ENCODE measurements at places on chromosomes 2 and 18. TPM values are rescaled to one million over a fixed set of nuclear protein-coding genes. Genes with fewer than 3 reads are reported as not detected.

DNA sequence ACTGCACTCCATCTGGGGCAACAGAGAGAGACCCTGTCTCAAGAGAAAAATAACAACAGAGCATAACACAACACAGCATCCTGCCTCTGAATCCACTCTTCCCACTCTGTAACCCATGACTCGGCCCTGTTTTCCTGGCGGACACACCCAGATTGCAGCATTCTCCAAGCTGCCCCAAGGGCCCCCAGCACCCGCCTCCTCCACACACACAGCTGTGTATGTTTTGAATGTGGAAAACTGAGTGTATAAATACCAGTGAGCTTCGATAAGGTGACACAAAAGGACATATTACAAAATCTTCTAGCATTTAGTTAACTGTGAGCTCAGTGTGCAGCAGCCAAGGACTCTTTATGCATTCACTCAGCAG lies 13.0 kb downstream of the IMPA2 start:
- H3K4me3 ChIP-seq: no peak overlapping the region
- no peak for DNase-seq
- H3K27ac ChIP-seq: no peak overlapping the region
- no peaks in the 10 kb centered on the region for H3K36me3 ChIP-seq
- peaks cover 23% of the 10 kb centered on the region for H3K4me1 ChIP-seq

DNA sequence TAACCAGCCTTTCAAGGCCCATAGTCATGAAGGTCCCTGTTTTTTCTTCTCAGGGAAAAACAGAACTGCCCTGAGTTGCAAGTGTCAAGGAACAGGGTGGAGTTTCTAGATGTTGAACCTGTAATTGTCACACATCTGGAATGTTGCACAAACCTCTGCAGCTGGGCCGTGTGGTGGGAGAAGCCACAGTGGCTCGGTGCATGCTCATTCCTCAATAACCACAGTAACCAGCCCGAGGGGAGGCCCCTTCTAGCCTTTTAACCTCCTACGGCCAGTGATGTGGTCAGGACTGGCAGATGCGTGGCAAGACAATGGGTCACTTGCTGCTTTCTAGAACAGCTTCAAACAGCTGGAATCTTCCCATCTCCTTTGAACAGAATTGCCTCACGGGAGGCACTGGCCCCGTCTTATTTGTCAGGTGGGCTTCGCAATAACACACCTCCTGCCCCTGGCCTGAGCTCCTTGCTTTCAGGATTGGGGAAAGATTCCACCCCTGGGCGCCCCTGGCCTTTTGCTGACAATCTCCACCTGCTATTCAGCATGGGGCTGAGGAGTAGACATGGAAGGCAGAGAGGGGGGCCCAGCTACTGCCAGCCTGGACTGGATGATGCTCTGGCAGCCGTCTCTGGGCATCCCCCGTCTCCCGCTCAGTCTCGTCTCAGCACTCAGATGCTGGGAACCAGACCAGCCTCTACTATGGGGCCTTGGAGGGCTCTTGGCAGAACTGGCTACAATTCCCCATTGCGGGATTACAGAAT lies 102.9 kb downstream of the KLHL29 start:
- H3K4me3 ChIP-seq: no peak overlapping the region
- no peaks in the 10 kb centered on the region for H3K36me3 ChIP-seq
- no peak overlapping the region for H3K27ac ChIP-seq
- peaks cover 44% of the 10 kb centered on the region for H3K4me1 ChIP-seq
- peak; percentile 61 for DNase-seq

The NT5DC4 gene
- total RNA-seq: not detected

GRCh38 chr2:145080426-145080825 lies 560.5 kb upstream of the ZEB2 start:
- peaks cover 2% of the 10 kb centered on the region for H3K27me3 ChIP-seq
- H3K4me3 ChIP-seq: no peak overlapping the region
- DNase-seq: no peak
- H3K27ac ChIP-seq: no peak overlapping the region
- H3K4me1 ChIP-seq: no peaks in the 10 kb centered on the region

The GNAL gene
- total RNA-seq: 0.52 TPM

DNA sequence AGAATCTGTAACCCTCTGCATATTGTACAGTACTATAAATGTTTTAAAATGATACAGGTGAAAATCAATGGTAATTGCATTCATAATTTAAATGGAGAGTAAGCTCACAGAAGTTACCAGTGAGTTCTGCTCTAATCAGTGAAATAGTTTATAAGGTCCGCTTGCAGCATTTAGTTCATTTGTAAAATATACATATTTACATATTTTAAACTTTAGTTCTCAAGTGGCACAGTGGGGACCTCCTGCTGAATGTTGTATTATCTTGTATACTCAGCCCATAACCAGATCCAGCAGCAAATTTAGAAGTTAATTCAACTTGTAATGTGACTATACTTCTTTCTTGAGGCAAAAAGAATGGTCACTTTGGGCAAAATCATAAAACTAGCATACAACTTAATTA lies 41.7 kb upstream of the TBR1 start:
- DNase-seq: no peak
- H3K4me1 ChIP-seq: no peaks in the 10 kb centered on the region
- H3K36me3 ChIP-seq: peaks cover 20% of the 10 kb centered on the region
- H3K27me3 ChIP-seq: no peaks in the 10 kb centered on the region
- H3K27ac ChIP-seq: no peak overlapping the region
- H3K4me3 ChIP-seq: no peak overlapping the region

DNA sequence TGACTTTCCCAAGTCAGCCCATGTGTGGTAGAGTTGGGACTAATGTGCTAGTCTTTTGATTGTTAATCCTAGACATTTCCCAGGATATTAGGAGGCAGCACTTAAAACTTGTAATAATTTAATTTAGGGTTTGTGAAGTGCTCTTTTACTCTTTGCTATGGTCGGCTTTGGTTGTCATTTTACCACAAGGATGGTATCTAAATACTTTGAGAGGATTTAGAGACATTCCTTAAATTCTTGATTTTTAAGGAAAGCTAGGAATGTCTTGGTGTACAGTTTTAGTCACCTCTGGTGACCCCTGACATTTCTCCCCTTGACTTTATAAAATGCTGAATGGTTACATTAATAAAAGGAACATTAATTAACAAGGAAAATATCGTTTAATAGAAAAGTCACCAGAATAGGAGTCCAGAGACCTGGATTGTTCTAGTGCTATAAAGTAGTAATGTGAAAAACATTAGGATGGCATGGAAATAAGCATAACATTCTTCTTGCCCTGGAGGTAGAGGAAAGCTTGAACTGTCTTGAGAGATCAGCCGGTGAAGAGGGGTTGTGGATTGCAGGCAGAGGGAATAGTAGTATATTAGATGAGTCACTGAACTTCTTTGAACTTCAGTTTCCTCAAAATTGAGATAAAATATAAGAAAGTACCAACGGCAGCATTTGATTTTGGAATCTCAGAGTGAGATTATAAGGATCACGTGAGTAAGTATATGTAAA lies 209.2 kb downstream of the MCFD2 start:
- no peak overlapping the region for H3K27ac ChIP-seq
- peaks cover 7% of the 10 kb centered on the region for H3K4me1 ChIP-seq
- peaks cover 6% of the 10 kb centered on the region for H3K36me3 ChIP-seq
- H3K27me3 ChIP-seq: no peaks in the 10 kb centered on the region
- no peak overlapping the region for H3K4me3 ChIP-seq

GRCh38 chr18:32091325-32091723 lies 350 bp upstream of the RNF138 start:
- H3K36me3 ChIP-seq: peaks cover 29% of the 10 kb centered on the region
- H3K27me3 ChIP-seq: no peaks in the 10 kb centered on the region
- DNase-seq: no peak
- H3K4me1 ChIP-seq: peaks cover 39% of the 10 kb centered on the region
- peak overlapping the region; percentile 96 for H3K27ac ChIP-seq

DNA sequence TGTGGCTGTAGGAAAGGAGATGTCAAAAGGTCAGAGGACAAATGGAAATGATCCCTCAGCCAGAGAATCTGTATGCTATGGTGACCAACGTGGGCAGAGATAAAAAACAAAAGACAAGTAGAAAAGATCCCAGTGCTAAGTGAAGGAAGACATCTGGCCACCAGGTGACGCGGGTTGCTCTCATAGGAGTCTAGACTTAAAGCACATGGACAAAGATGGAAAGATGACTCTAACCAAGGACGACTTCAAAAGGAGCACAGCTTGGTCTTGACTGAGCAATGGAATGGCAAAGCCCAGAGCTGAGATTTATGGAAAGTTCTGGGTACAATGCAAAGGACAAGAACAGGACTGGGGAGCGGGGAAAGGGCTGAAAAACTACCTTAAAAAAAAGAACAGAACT lies 96.8 kb downstream of the CLIP4 start:
- no peaks in the 10 kb centered on the region for H3K36me3 ChIP-seq
- no peak for DNase-seq
- H3K27ac ChIP-seq: no peak overlapping the region
- no peak overlapping the region for H3K4me3 ChIP-seq
- H3K27me3 ChIP-seq: no peaks in the 10 kb centered on the region

DNA sequence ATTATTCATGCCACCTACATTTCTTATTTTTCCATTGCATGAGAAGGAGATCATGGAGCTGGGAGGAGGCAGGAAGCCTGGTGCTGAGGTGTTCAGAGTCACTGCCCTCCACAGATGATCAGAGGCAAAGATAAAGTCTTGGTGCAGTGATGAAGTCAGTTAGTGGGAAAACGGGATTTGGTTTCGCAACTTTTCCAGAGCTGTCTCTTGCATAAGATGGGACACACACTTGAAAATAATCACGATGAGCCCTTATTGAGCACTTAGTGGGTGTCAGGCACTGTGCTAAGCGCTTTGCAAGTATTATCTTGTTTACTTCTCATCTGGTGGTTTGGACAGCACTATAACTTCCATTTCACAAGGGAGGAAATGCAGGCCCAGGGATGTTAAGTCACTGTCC lies 222.1 kb upstream of the SMAD2 start:
- H3K4me1 ChIP-seq: no peaks in the 10 kb centered on the region
- no peak overlapping the region for H3K27ac ChIP-seq
- no peak overlapping the region for H3K4me3 ChIP-seq
- no peak for DNase-seq
- H3K36me3 ChIP-seq: no peaks in the 10 kb centered on the region
- peaks cover 22% of the 10 kb centered on the region for H3K27me3 ChIP-seq

GRCh38 chr2:129752686-129753085 lies 226.8 kb upstream of the RAB6C start:
- no peak for DNase-seq
- H3K36me3 ChIP-seq: no peaks in the 10 kb centered on the region
- H3K27ac ChIP-seq: no peak overlapping the region
- no peaks in the 10 kb centered on the region for H3K4me1 ChIP-seq

DNA sequence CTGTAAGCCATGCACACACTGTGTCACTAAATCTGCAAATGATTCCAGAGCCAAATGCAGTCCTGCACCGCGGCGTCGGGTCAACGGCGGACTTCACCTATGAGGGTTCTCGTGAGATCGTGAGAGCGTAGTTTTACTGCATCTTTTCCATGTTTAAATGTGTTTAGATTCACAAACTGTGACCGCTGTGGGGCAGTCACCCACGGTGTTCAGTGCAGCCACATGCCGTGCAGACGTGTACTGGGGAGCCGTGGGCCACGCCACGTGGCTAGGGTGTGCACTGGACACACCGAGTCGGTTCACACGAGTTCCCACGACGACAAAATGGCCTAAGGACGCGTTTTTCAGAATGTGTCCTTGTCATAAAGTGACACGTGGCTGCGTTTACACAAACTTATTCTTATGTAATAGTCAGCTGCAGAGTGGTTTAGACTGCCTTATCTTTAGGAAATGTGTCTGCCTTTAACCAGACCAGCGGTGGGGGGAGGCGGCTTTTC lies 34.1 kb downstream of the NFATC1 start:
- no peak overlapping the region for H3K4me3 ChIP-seq
- H3K27me3 ChIP-seq: no peaks in the 10 kb centered on the region
- peaks cover under 1% of the 10 kb centered on the region for H3K36me3 ChIP-seq
- H3K27ac ChIP-seq: no peak overlapping the region

The RND3 gene
- not detected for total RNA-seq

The AQP12B gene
- total RNA-seq: not detected

The SCN3A gene
- 0.07 TPM for total RNA-seq

- H3K4me1 ChIP-seq: no peaks in the 10 kb centered on the region
- DNase-seq: no peak
- no peak overlapping the region for H3K27ac ChIP-seq
- no peaks in the 10 kb centered on the region for H3K36me3 ChIP-seq
- H3K27me3 ChIP-seq: peaks cover 4% of the 10 kb centered on the region
- H3K4me3 ChIP-seq: no peak overlapping the region
These were observed 63.5 kb upstream of the FZD7 start for GRCh38 chr2:201969938-201970785.

- DNase-seq: no peak
- H3K36me3 ChIP-seq: no peaks in the 10 kb centered on the region
- no peaks in the 10 kb centered on the region for H3K27me3 ChIP-seq
- no peak overlapping the region for H3K4me3 ChIP-seq
- no peaks in the 10 kb centered on the region for H3K4me1 ChIP-seq
These were observed 932.9 kb downstream of the TDRD15 start for GRCh38 chr2:22056621-22057132.

The C2orf72 gene
- total RNA-seq: not detected

- no peak for DNase-seq
- H3K27me3 ChIP-seq: no peaks in the 10 kb centered on the region
- no peak overlapping the region for H3K4me3 ChIP-seq
These were observed 1177.4 kb upstream of the LRRTM1 start for GRCh38 chr2:81481994-81482368.
